AML-193 (cell line): ENCODE measurements at places on chromosomes 2 and 18.

DNA sequence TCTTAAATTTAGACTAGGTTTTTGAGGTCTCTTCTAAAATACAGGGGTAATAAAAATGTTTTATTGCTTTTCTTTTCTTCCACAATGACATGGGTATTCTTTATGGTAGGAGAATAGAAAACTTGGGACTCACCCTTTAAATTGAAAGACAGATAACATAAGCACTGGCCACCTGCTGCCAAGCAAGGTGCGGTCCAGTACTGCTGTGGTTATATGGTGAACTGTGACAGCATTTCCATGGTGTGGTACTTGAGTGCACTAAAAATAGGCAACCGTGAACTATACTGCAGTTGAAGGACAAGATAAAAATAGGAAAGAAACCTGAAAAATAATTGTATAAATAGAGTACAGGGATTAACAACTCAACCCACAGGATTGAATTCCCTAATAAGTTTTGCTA, 54.4 kb upstream of the GRB14 start:
- DNase-seq, result no peak

GRCh38 chr2:18950361-18950851, 361.0 kb upstream of the NT5C1B start:
- DNase-seq, result no peak

- no peak for DNase-seq
These were observed 83.8 kb upstream of the PPM1B start for GRCh38 chr2:44084850-44085249.

DNA sequence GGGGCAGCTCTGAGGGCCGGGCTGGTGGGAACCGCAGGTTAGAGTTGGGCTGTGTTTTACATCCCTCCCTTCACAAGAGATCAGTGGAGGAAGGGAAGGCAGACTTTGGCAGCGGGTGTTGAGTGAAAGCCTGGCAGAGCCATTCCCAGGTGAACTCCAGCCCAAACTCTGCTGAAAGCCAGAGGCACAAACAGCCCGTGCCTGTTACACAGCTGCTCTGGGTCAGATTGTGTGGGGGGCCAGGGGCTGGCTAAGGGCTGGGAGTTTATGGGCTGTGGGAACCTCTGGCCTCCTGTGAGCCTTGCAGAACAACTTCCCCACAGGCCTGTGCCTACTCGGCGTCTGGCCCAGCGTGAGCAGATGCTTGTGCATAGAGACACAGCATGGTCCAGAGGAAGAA, 286.8 kb downstream of the CLIP4 start:
- no peak for DNase-seq
